Kidney glomerular epithelial cell (primary cell): ENCODE measurements at places on chromosomes 7 and 10.

DNA sequence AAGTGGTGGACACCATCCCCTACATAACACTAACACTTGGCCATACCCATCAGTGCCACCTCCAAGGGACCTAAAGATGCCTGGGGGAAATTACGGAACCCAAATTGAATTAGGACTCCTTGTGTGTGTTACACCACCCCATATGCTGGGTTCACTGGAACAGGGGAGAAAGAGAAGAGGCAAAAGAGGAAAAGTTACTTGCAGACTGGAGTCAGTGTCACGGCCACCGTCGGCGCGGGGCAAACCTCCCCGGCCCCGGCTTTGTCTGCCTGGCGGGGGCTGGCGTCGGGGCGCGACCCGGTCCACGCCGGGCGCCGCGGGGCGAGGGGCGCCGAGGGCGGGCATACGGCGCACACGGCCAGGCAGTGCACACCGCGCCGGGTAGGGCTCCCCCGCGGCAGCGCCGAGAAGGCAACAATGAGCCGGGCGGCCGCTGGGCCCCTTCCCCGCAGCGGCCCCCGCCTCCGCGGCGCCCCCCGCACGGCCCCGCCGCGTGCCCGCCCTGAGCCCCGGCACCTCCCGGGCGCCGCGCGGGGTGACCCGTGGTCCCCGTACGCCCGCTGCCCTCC lies 171.1 kb downstream of the FAM107B start:
- no peak for DNase-seq

- no peak for DNase-seq
Measured at GRCh38 chr10:48981310-48981907, 41.8 kb upstream of the LRRC18 start.

DNA sequence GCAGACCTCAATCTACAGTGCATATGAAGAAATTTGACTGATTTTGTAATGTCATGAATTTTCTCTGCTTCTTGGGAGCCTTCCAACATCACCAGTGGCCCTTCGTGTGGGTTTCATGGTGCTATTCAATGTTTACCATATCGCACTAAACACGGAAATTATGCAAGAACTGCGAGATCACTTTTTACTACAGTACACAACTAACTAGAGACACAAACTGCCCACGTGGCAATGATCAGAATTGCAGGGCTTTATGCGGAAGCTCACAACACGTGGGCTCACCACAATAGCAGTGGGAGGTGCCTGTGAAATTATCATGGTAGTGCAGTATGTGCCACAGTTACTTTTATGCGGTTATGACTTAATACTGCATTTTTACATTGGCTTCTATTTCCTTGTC lies 449.7 kb upstream of the KLF6 start:
- no peak for DNase-seq

DNA sequence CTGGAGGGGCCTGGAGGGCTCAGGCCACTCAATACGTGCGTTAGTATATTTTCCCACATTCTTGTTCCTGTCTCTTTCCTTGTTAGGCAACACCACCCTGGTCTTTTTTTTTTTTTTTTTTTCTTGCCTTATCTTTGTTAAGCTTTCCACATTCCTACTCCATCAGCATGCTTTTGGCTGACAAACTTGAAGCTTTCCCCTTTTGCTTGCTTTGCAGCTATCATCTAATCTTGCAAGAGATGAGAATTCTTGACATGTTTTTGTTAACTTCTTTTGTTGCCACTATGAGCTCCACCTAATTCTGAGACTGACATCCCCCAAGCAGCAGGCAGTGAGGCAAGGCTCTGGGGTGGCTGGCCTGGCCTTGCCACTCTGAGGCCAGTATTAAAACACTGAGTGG lies 52.5 kb upstream of the NRP1 start:
- DNase-seq: no peak

DNA sequence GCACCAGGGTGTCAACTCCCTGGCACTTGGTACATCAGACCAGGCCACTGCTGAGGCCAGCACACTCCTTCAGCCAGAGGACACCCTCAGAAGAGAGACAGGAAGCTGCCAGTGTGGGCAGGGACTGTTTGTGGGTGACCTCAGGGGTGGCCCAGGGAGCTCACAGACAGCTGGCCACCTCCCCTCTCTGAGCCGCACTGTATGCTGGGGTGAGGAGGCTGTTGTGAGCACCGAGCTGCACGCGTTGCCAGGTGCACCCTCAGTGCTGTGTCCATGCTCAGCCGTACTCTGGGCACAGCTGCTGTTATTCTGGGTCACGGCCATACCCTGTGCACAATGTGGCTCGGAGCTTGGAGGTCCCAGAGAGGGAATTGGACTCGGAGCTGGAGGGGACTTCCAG lies 61.5 kb upstream of the NANOS1 start:
- DNase-seq: no peak

DNA sequence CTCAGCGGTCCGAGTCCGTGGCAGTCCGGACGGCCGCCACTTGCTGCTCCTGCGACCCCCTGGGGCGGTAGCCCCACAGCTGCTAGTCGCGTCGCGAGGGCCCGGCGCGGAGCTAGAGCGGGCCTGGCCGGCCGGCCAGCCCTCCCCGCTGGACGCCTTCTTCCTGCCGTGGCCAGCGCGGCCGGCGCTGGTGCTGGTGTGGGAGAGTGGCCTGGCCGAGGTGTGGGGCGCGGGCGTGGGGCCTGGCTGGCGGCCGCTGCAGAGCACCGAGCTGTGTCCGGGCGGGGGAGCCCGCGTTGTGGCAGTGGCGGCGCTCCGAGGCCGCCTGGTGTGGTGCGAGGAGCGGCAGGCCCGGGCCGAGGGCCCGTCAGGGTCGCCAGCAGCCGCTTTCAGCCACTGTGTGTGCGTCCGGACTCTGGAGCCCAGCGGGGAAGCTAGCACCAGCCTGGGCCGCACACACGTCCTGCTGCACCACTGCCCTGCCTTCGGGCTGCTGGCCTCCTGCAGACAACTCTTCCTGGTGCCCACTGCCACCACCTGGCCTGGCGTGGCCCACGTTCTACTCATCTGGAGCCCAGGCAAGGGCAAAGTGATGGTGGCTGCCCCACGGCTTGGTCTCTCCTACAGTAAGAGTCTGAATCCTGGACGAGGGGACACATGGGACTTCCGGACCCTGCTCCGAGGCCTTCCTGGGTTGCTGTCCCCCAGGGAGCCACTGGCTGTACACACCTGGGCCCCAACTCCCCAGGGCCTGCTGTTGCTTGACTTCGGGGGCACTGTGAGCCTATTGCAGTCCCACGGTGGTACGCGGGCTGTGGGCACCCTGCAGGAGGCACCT lies 631 bp downstream of the HPS6 start:
- no peak for DNase-seq

DNA sequence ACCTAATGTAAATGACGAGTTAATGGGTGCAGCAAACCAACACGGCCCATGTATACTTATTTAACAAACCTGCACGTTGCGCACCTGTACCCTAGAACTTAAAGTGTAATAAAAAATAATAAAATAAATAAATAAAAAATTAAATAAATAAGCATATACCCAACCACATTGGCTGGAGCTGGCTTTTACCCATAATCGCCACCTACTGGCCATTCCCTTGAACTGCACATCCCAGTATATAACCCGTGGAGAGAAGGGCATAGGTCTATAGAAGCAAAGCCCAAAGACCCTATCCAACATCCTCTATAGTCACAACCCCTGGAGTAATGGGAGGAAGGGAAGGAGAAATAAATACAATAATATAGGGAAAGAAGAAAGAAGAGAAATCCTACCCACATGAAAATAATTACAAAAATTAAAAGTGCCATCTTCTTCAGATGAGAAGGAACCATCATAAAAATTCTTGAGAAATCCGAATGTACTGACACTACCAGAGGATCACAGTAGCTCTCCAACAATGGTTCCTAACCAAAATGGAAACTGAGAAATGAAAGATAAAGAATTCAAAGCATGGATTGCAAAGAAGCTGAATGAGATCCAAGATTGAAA lies 65.6 kb downstream of the TWIST1 start:
- DNase-seq: peak; percentile 14
